ENCODE measurements at places on chromosomes 6 and 20. TPM values are rescaled to one million over a fixed set of nuclear protein-coding genes. Genes with fewer than 3 reads are reported as not detected.

Gene FRK
- 24.3 TPM for total RNA-seq

Gene STMND1
- not detected for total RNA-seq

Gene IL20RA
- 7.4 TPM for total RNA-seq

Gene NRSN2
- 7.1 TPM for total RNA-seq

Gene SOX18
- total RNA-seq = 14.2 TPM

Gene DNMT3B
- 0.55 TPM for total RNA-seq

All from transverse colon (tissue), 4 donors.